ENCODE measurements at places on chromosomes 4 and X. TPM values are rescaled to one million over a fixed set of nuclear protein-coding genes. Genes with fewer than 3 reads are reported as not detected.

Gene SPON2
- total RNA-seq: 367 TPM

Gene IGFBP7
- total RNA-seq: 108 TPM

Gene MAGEB2
- total RNA-seq: not detected

Gene PHKA2
- total RNA-seq: 8.3 TPM

Gene IL13RA1
- 67.4 TPM for total RNA-seq

Gene PHEX
- 1.7 TPM for total RNA-seq

Gene NALF2
- not detected for total RNA-seq

Gene COX7B2
- total RNA-seq: not detected

Gene VCX3B
- not detected for total RNA-seq

Gene GUCY1A1
- total RNA-seq: 23.4 TPM

Gene NHS
- 3.8 TPM for total RNA-seq

Gene BCLAF3
- total RNA-seq: 6.9 TPM

Gene TMPRSS11E
- total RNA-seq: not detected

Gene NLGN3
- total RNA-seq: 0.83 TPM

Gene CXorf49
- not detected for total RNA-seq

Gene LUZP4
- total RNA-seq: not detected

Gene BEX1
- not detected for total RNA-seq

Gene TREX2
- total RNA-seq: 1.8 TPM

Gene CXCL11
- not detected for total RNA-seq

Gene ASMT
- not detected for total RNA-seq

Gene NUDT11
- total RNA-seq: 7.1 TPM

Gene NDP
- total RNA-seq: 5.3 TPM

Gene SLC25A43
- total RNA-seq: 31.0 TPM

Gene RASGEF1B
- 0.51 TPM for total RNA-seq

Gene SLC6A14
- total RNA-seq: not detected

Gene HERC6
- 12.9 TPM for total RNA-seq
